Stimulated activated effector memory CD8-positive, alpha-beta T cell treated with anti-CD3 and anti-CD28 coated beads, Interleukin-12 subunit alpha, Interleukin-12 subunit beta, amount 100 ng/mL, for 72 hours (primary cell): ENCODE measurements at places on chromosomes 5 and 9.

DNA sequence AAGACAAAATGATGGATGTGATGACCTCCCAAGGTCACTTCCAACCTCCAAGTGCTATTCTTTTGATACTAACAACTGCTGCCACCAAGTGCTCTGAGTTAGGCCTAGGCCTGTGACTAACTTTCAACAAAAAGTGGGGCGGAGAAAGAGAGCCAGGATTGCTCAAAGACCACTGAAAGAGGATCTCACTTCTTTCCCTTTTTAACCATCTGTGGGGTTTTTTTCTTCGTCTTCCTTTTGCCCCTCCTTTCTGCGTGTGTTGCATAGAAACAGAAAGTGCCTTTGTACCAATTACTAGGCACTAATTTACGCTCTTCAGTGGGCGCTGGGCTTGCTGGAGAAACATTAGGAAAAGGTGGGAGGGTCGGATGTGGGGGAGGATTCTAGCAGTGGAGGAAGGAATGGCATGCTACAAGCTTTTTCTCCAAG is 8.0 kb downstream of the KLF9 start:
- no peak for DNase-seq

GRCh38 chr5:58452566-58453258 is 7.2 kb downstream of the PLK2 start:
- DNase-seq: no peak

- DNase-seq: no peak
Measured at GRCh38 chr5:138573223-138573622, 2.0 kb downstream of the HSPA9 start.

- DNase-seq: no peak
Measured at GRCh38 chr5:141982626-141983025, 13.7 kb downstream of the RNF14 start.

- DNase-seq: no peak
Measured at GRCh38 chr9:121785673-121786542, 134.5 kb downstream of the DAB2IP start.

DNA sequence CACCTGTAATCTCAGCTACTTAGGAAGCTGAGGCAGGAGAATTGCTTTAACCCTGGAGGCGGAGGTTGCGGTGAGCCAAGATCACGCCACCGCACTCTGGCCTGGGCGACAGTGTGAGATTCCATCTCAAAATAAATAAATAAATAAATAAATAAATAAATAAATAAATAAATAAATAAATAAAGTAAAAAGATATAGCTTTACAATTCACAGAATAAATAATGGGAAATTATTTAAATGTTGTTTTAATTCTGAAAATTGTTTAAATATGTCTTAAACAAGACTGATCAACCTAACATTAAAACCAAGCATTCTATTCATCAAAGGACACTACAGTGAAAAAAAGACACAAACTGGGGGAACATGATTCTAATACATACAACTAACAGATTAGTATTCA is 357.1 kb downstream of the CTNND2 start:
- DNase-seq: no peak

- DNase-seq: no peak
Measured at GRCh38 chr9:134258332-134258731, 67.9 kb upstream of the RXRA start.

GRCh38 chr5:23648656-23649055 is 141.2 kb downstream of the PRDM9 start:
- DNase-seq: no peak

DNA sequence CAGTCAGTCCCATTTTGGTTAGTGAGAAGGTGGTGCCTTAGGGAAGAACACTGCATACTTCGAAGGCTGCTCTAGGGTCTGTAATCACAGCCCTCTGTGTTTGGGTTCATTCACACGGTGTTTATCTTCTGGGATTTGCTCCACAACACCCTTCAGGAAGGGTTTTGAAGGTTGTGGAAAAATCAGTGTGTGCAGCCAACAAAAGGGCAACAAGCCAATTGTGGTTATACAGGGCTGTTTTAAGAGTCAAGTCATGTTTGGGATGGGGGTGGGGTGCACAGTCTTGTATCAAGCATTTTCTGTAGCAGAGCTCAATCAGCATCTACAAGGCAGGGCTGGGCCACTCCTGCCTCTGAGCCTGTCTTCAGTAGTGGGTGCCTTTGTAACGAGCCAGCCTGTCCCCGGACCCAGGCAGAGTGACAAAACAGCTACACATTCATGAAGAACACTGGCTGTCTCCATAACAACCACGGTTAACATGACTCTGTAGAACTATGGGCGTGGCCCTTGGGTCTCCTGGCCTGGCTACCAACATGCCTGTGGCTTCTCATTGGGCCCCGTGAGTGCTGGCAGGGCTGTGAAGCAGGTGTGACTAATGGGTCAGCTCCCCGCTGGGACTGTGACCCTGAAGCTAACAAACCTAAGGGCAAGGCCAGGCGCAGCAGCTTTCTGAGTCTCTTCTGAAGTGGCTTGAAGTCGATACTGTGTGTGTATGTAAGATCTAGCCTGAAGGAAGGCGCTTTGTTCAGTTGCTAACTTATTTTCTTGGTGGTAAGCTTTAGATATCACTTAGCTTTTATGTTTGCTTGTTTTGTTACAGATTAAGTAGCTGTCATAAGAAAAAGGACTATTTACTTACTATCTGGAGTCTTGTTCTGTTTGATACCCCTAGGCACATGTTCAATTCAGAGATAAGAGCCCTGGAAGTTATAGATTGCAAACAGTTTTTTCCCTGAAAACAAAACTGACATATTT is 27.9 kb upstream of the GOLM1 start:
- DNase-seq: no peak

DNA sequence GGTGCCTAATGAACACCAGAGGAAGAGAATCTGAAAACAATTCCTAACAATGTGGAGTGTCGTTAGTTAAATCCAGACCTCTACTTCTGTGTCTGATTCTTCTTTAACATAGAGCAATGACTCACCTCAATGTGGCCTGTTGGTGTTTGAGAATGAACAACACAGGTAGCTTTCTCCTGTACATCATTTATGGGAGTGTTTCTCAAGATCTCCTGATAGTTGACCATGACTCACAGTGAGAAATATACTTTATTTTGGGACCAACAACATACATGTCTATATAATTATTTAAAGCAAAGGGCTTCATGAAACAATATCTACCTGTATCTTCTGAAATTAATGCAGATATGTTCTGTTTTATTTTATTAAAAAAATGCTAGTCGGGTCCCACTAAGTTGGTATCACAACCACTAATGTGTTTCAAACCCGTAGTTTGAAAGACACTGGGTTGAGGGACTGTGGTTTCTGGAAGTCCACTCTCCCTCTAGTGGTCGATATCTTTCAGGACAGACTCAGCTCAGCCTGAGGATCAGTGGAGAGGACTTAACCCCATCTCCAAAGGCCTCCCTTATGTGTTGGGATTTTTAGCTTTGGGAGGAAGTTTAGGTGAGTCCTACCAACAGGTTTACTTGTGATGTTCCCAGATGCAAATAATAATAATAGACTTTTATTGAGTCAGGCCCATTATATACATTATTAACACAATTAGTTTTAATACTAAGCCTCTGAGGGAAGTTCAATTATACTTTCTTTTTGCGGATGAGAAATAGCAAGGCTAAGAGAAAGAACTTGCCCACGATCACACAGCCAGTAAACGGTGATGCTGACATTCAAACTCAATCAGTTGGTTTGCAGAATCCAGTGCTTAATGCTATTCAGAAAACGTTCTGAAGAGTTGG is 70.0 kb upstream of the KLF9 start:
- DNase-seq: no peak

DNA sequence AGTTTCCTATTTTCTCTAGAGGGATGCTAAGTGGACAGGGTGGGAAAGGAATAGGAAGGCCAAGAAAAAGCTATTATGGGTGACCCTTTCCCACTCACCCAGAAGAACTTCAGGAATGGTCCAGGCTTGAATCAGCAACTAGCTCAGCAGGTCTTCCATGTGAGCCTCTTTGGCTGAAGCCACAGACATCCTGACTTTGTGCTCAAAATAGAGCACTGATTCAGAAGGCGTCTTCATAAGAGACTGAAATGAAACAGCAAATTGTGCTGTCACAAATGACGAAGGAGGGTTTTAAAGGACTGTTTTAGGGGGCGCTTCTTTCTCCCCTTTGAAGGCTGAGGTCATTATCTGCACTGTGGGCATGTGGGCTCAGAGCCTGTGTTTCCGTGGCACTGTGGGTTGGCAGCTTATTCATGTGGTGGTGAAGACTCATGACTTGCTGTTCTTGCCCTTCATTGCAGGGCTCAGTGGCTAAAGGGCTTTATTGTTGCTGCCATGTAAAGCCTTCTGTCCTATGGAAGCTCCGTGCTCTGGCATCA is 65.8 kb upstream of the NFIL3 start:
- no peak for DNase-seq
